ENCODE measurements at places on chromosomes 5 and 9.

DNA sequence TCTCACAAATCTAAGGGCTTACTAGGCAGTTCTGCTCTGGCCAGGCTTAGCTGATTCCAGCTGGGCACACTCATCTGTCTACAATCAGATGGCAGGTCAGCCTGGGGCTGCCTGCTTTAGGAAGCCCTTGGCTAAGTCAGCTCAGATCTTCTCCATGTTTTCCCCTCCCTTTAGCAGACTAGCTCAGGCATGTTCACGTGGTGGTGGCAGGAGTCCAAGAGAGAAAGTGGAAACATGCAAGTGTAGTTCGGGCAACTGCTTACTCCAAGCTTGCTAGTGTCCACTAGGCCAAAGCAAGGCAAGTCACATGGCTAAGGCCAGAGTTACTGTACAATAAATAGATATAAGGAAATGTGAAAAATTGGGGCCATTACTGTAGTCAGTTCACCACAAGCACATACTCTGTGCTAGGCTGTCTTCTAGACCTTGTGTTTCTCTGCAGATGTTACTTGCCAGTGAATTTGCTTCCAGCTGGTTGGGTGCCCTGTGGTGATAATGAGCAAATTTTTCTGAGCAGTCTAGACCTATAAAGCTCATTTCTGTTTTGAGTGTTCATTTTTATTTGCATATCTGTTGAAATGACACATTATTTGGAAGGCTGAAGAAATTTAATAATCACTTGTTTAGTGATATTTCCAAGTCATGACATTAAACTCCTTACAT lies 38.3 kb downstream of the RECK start:
- DNase-seq = no peak

DNA sequence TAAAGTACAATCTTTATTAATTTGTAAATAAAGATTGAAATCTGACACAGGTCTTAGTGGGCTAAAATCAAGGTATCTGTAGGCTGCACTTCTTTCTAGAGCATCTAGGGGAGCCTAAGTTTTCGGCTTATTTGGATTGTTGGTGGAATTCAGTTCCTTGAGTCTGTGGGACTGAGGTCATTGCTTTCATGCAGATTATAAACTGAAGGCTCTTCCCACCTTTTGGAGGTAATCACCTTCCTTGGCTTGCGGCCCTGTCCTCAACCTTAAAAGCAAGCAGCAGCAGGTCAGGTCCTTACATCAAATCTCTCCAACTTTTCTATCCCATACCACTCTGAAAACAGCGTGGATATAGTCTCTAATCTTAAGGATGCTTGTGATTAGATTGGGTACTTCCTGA lies 25.9 kb downstream of the MAT2B start:
- DNase-seq = no peak

GRCh38 chr5:33438996-33439395 lies 1.8 kb upstream of the TARS1 start:
- no peak for DNase-seq

GRCh38 chr5:72065751-72066255 lies 41.5 kb upstream of the MAP1B start:
- peak; percentile 99 for DNase-seq

DNA sequence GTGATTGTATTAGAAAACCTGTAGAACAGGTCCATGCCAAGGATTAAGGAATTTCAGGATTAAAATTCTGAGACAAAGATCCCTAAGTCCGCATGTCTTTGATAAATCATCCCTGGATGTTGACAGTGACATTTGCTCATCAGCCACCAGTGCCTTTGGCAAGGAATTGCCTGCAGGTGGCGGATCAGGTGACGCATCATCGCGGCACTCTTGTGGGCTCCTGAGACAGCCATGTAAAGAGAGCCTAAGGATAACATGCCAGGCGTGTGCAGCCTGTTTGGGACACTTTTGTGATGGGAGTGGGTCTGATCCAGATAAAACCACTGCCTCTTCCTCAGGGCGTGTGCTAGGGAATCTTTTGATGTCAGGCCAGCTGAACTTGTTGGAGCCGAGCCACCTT lies 40.6 kb downstream of the ADCY2 start:
- DNase-seq = no peak

GRCh38 chr9:113952676-113953075 lies 76.6 kb downstream of the ZNF618 start:
- DNase-seq = no peak

DNA sequence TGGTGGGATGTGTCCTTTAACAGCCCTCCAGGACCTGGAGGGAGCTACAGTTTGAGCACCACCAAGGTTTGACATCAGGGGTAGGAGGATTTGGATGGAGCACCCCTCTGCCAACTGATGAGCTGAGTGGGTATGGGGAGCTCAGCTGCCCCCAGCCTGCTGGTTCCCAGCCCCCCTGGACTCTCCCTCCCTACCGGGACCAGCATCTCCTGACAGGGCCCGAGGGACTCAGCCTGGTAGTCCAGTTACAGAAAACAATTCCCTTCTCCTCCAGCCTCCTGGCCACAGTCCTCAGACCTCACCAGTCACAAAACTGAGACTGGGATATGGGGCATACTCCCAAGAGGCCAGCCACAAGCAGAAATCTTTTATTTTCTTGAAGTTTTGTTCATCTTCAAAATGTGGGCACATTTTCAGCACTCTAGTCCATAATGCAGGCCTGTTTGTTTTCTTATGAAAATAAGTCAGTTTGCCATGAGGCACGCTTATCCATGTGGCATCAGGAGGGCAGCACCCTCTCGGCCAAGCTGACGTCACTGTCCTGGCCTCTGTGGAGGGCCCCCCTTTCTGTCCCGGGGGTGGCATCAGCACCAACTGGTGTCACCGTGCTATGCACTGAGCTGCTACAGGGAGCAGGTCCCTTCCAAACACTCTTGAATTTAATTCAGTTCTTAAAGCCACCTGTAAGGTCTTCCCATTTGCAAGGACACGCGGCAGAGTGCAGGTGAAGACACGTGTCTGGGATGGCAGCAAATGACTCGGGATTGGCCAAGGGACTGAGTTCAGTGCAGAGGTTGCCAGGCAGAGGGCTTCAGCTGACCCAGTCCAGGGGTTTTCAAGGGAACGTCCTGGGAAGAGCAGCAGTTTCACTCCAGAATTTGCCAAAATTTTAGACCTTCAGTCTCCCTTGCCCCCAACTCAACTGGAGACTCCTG lies 187.6 kb downstream of the GADD45G start:
- DNase-seq = no peak

GRCh38 chr5:133925866-133926488 lies 42.4 kb downstream of the C5orf15 start:
- DNase-seq = no peak

DNA sequence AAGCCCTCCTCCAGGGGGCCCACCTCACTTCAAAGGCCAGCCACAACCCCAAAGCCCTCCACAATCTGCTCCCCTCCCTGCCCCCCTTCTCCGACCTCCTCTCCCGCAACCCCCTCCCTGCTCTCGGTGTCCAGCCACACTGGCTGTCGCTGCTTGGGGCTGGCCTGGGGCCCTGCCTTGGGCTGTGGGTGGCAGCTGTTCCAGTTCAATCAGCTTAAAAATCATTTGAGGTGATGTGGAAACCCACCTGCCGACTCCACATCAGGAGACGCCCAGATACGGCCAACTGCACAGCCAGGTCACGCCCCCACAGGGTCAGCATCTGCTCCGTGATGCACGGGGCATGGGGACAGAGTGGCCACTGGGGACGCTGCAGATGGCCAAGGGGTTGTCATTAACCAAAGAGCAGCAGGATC lies 107.0 kb upstream of the MVB12B start:
- DNase-seq = no peak

DNA sequence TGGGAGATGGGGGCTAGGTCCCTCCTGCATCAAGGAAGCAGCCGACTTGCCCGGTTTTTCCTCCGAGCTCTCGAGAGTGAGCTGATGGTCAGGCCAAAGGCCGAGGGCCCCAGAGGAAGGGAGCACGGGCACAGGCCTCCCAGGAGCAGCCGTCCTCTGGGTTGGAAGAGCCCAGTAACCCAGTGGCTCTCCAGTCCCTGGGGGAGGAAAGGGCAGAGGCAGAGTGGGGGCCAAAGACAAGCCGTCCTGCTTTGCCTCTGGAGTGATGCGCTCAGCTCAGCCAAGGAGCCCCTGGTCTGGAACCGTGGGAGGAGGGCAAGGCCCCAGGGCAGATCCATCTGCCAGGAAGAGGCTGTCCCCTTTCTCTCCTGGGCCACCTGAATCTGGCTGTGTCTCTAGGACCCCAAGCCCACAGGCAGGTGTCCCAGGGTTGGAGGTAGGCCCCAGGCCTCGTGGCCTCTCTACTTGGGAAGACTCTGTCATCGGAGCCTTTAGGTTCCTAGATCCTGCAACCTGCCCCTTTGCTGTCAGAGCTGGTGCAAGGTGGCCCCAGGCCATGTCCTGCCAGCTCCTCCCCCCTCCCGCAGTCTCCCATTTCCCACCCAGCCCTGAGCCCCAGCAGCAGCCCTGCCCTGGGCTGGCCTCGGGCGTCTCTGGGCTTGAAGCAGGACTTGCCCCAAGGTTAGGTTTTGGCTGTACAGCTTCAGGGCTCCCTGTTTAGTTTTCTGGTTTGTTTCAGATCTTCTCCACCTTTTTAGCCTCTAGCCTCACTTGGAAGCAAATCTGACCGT lies 224.1 kb downstream of the CACNA1B start:
- no peak for DNase-seq

DNA sequence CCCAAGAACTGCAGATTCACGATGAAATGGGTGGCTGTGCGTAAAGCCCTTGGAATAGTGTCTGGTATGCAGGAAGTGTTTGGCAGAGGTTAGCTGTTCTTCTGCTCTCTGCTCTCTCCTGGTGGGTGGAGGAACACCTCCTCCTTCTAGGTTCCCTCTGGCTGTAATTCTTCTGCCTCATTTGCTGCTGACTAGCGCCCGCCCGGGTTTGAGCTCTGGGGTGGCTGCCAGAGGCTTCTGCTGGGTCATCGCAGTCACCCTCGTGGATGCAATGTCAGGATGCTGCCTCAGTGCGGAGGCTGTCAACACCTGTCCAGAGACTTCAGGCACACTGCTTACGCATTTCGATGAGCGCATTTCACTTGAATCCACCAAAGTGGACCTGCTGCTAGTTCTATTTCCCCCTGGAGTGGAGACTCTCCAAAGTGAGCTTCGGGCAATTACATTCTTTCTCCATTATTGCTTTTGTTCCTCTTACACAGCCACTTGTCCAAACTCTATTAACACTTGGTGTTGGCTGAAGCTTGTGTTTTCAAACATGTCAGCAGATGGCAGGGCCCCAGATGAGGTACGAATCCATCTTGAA lies 11.7 kb downstream of the DOCK2 start:
- no peak for DNase-seq

DNA sequence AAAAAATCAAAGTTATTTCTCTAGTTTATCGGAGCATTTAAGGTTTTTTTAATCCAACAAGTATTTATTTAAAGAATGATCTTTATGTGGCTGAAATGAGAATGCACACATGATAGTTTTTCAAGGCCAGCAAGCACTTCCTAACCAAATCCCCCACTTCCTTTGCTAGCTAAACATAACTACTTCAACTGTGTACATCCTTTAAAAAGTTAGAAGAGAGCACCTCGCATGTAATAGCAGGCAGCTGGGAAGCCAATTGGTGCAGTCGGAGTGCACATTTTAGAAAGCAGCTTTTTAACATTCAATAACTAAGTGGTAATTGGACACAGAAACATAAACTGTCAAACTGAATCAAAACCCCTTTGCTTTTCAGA lies 245.7 kb downstream of the BNC2 start:
- DNase-seq = no peak

GRCh38 chr5:17817990-17818389 lies 183.7 kb downstream of the TAF11L14 start:
- DNase-seq = no peak

Measured in NCI-H146 (cell line).